ENCODE measurements at places on chromosomes 3 and 15.

- no peak overlapping the region for H3K4me3 ChIP-seq
- peaks cover 34% of the 10 kb centered on the region for H3K36me3 ChIP-seq
- no peaks in the 10 kb centered on the region for H3K27me3 ChIP-seq
- DNase-seq = no peak
- H3K4me1 ChIP-seq = no peaks in the 10 kb centered on the region
Measured at GRCh38 chr3:57911593-57911992, 96.6 kb upstream of the FLNB start.

DNA sequence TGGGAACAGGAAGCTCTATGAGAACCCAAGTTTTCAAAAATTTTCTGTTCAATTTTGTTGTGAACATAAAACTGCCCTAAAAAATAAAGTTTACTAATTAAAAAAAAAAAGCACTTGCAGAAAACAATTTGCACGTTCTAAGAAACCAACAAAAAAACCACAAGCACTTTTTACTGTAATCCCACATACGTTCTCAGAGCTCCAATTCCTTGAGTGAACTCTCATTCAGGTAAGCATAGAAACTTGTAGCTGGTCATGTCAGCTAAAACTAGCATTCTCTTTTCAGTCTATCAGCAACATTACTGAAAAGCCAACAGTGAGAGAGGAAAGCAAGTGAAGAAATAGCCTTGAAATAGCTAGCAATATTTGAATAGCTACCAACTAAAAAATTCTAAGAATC lies 11.5 kb upstream of the TMF1 start:
- peaks cover 35% of the 10 kb centered on the region for H3K36me3 ChIP-seq
- no peak for DNase-seq
- peaks cover 11% of the 10 kb centered on the region for H3K4me1 ChIP-seq

DNA sequence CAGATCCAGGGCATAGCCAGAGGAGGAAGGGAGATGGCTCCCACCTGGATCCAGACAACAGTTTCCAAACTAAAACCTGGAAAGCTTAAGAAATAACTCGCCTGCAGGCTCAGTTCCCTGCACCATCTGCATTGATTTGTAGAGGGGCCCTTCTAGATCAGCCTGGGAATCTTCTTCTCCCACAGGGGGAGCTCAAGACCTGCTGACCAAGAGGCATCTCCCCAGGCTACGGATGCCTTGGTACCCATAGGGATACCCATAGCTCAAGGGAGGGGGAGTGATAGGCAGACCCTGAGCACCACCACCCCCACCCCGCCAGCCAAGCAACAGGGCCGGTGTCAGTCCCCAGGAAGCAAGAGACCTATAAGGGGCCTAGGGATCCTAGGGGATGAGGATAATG lies 28.0 kb upstream of the DCLK3 start:
- no peaks in the 10 kb centered on the region for H3K4me1 ChIP-seq
- no peak overlapping the region for H3K4me3 ChIP-seq
- H3K36me3 ChIP-seq = no peaks in the 10 kb centered on the region
- H3K27me3 ChIP-seq = no peaks in the 10 kb centered on the region
- no peak for DNase-seq

- no peaks in the 10 kb centered on the region for H3K4me1 ChIP-seq
- no peak overlapping the region for H3K4me3 ChIP-seq
- H3K27me3 ChIP-seq = no peaks in the 10 kb centered on the region
- no peaks in the 10 kb centered on the region for H3K36me3 ChIP-seq
Measured at GRCh38 chr15:35720019-35720418, 174.1 kb upstream of the DPH6 start.

DNA sequence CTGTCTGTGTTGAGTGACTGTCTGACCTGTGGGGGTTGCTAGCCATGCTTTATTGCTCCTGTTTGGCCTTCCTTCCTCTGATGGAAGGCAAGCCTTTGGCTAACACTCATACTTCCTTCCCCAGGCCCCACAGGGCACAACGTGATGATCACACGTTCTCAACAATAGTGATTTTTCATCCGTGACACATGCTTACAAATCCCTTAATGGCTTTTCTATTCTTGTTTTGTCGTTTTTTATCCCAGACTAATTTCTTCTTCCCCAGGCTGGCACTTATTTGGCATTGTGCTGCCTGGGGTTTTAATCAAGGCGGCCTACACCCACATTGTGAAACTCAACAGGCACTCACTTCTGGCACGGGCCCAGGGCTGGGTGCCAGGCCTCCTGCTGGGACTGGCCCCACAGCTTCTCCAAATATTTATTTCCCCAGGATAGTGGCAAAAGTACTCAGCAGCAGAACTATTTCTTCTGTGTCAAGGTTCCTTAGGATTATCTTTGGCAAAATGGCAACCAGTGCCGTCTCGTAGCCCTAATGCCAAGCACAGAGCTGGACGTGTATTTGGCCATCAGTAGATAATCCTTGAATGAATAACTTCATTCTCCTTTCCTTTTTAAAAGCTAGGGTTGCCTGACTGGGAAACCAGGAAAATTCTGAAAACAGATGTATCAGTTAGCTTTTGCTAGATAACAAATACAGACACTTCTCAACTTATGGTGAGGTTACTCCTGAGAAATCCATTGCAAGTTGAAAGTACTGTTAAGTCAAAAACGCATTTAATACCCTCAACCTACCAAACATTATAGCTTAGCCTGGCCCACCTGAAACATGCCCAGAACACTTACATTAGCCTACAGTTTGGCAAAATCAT lies 30.6 kb downstream of the CMTM7 start:
- H3K36me3 ChIP-seq = no peaks in the 10 kb centered on the region
- DNase-seq = no peak
- H3K4me1 ChIP-seq = peaks cover 74% of the 10 kb centered on the region
- H3K27me3 ChIP-seq = no peaks in the 10 kb centered on the region
- no peak overlapping the region for H3K4me3 ChIP-seq

DNA sequence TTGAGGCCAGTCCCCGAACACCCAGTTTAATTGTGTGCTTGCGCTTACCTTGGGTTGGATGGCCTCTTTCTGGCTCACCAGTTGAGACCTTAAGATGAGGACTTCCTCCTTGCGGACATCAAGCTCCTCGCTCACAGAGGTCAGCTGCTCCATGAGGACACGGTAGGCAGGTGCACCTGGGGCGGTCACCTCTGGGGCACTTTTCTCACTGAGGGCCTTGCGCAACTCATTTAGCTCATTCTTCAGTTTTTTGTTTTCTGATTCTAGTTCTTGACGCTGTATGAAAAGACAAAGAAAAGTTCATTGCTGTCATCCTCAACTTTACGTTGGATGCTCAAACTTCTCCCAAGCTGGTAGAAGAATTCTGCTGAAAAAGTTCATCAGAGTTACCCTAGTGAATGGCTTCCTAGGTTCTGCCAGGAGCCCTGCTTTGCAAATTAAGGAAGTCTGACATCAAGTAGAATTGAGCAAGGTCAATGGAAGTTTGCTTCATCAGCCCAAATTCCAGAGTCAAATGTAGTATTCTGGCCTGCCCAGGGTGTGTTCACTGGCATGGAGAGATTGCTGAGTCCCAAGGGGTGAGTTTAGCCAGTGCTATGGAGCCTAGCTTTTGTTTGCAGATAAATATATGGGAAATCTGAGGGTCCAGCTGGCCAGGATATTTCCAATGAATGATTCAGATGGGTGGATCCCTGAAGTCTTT lies 55.8 kb upstream of the MYO5C start:
- peaks cover 11% of the 10 kb centered on the region for H3K36me3 ChIP-seq
- H3K4me1 ChIP-seq = no peaks in the 10 kb centered on the region
- H3K4me3 ChIP-seq = no peak overlapping the region
- DNase-seq = no peak
- no peaks in the 10 kb centered on the region for H3K27me3 ChIP-seq

Data from thymus (tissue), 14 donors.